ENCODE measurements at places on chromosomes 1 and 21. TPM values are rescaled to one million over a fixed set of nuclear protein-coding genes. Genes with fewer than 3 reads are reported as not detected.

- peak; percentile 83 for DNase-seq
These were observed 33.2 kb downstream of the NHLH2 start for GRCh38 chr1:115807723-115808122.

GRCh38 chr21:37342046-37342632 is 24.4 kb upstream of the DYRK1A start:
- peak; percentile 5 for DNase-seq

GRCh38 chr1:204396015-204396583 is 15.5 kb downstream of the PPP1R15B start:
- no peak for DNase-seq

- peak; percentile 70 for DNase-seq
These were observed 694 bp downstream of the MEAF6 start for GRCh38 chr1:37513795-37514349.

- no peak for DNase-seq
These were observed 7.1 kb upstream of the MATN1 start for GRCh38 chr1:30730346-30731108.

GRCh38 chr1:59020151-59020997 is 236.5 kb upstream of the JUN start:
- DNase-seq, result peak; percentile 88

- DNase-seq, result no peak
These were observed 92.2 kb downstream of the CD58 start for GRCh38 chr1:116478621-116479020.

DNA sequence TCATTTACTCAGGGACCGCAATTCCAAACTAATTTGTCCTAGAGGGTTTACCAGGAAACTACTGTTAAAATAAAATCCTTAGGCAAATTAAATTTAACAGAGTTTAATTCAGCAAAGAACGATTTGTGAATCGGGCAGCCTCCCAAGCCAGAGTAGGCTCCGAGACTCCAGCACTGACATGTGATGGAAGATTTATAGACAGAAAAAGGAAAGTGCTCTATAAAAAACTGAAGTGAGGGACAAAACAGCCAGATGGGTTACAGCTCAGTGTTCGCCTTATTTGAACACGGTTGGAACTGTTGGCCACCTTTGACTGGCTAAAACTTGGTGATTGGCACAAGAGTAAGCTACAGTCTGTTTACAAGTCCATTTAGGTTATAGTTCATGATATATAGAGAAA is 35.2 kb upstream of the RCSD1 start:
- no peak for DNase-seq

Gene YY1AP1
- total RNA-seq, result 36.7 TPM

Data from GM23248 (cell line).